ENCODE measurements at places on chromosomes 6 and 20.

- peak; percentile 96 for DNase-seq
Measured at GRCh38 chr20:347640-348484, 951 bp downstream of the NRSN2 start.

- no peak for DNase-seq
Measured at GRCh38 chr20:19381947-19382346, 169.5 kb downstream of the SLC24A3 start.

- DNase-seq, result no peak
Measured at GRCh38 chr20:32834972-32835371, 15.2 kb downstream of the MAPRE1 start.

DNA sequence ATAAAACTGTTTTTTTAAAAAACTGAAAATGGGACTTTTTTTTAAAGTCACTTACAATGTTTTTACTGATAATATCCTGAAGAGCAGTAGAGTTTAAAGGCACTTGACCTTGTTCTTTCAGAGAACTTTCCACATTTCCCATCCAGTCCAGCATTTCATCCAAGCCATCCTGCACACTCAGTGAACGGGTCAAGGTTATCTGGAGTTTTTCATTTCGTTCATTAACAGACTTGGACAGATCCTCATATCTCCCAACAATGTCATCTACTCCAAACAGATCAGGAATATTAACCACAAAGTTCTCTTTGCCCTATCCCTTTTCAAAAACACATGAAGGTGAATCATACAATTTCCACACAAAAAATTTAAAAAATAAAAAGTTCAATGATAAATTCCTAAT is 69.1 kb downstream of the DST start:
- no peak for DNase-seq

GRCh38 chr20:472889-473292 is 10.6 kb upstream of the TBC1D20 start:
- DNase-seq, result no peak

DNA sequence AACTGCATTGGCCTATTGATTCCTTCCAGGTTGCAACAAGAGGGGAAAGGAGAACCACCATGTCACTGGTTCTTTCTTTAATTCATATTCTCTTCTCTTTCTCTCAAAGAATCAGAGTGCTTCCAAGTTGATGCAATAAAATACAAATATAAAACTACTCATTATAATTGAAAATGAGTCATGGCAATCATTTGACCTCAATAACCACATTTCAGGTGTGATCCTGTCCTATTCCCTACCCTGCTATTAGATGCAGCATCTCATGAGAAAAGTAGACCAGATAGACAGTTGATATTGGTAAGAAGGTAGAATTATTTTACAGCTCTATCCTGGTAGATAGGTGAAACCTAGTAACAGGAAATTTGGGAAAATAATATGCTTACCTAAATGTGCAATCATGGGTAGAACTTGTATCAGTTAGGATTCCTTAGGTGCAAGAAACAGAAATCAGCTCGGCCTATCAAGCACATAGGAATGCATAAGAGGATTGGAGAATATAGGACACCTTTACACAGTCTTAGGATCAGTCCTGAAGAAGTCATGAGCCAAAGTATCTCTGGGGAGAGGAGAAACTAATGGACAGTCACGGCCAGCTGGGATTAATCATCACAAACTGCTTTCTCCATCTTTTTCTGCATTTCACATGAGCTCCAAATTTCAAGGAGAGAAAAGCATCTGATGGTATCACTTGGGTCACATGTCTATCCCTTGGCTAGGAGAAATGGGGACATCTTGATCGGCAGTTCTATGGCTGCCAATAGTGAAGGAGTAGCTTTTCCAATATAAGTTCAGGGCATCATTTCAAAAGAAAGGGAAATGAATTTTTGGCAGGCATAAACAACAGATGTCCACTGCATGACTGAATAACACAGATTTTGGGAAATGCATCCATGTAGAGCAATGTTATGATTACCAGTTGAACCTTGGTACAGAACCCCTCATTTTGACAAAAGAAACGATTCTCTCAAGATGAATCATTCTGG is 19.3 kb upstream of the RNF146 start:
- no peak for DNase-seq

GRCh38 chr20:25217161-25218108 is 21.9 kb downstream of the ENTPD6 start:
- DNase-seq, result no peak

DNA sequence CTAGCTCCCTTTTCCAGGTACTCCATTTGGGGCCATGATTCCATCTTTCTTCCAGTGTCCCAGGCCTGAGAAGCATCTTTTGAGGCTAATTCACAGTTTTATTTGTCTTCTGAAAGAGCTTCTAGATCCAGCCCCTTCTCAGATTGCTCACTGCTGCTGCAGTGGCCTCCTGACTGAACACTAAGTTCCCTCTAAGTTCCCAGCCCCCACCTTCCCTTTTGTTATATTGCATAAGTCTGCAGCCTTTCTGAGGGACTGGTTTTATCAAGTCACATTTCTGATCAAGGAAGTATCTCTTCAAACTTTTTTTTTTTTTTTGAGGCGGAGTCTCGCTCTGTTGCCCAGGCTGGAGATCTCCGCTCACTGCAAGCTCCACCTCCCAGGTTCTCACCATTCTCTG is 10.7 kb downstream of the MAPRE1 start:
- peak; percentile 23 for DNase-seq

DNA sequence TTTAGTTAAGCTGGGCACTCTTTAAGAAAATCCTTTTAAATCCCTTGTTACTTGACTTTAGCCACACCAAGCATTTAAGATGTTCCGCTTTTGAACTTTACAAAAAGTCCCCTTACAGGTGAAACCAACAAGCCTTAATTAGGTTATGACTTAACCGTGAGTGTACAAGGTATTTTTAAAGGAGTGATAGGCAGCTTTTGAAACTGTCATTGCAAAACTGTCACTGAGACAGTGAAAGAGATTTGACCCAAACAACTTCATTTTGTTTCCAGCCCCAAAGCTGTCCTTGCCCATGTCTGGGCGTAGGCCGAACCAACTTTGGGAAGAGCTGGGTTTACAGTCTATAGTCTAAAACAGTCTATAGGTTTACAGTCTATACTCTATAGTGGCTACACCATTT is 305.4 kb downstream of the FARS2 start:
- DNase-seq, result no peak

- peak; percentile 57 for DNase-seq
Measured at GRCh38 chr6:106473812-106474211, 113.3 kb downstream of the CRYBG1 start.

GRCh38 chr6:113805811-113806495 is 51.2 kb upstream of the MARCKS start:
- no peak for DNase-seq

GRCh38 chr6:31842053-31842452 is 14.5 kb downstream of the HSPA1B start:
- DNase-seq, result no peak

DNA sequence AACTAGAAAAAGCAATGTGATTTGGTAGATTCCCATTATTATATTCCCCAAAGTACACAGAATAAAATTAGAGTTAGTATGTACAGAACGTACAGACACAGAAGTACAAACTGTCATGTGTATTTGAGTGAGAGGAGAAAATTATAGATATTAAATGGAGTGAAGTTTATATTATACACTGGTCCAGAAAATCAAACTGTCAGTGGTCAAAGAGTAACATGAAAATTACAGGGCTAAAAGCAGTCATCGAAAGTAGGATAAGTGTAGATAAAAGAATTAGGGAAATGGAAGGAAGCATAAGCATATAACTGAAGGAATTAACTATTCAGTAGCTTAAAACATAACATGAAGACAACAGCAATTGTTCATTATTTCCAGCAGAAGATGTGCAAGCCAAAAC is 30.3 kb downstream of the SEL1L2 start:
- DNase-seq, result no peak

- no peak for DNase-seq
Measured at GRCh38 chr6:73639040-73639439, 14.8 kb downstream of the SLC17A5 start.

GRCh38 chr20:15071085-15071808 is 733.8 kb upstream of the FLRT3 start:
- DNase-seq, result peak; percentile 79

- no peak for DNase-seq
Measured at GRCh38 chr6:151761851-151762250, 45.6 kb upstream of the ESR1 start.

DNA sequence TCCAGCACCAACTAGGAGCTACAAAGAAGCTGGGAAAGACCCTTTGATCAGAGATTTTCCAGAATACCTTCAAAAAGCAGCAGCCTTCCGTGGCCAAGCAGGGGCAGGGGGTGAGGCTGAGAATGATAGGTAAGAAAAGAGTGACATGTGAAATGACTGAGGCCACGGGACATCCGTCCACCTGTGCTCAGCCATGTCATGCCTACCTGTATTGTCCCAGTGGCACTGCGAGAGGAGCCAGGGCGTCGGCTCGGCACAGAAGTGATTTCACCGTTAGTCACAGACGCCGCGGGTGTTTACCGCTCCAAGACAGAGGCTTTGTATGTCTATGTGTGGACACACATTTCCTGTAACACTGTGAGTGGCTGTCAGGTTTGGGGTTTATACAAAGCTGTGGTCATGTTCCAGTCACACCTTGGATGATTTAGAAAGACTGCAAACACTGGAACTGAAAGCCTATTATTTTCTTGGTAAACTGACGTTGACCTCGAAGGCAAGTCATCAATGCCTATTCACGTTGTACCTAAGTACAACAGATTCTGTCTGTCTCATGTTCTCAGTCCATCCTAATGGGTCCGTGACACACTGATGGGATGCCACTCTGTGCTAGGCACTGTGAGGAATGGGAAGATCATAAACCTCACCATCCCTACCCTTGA is 32.1 kb upstream of the JAG1 start:
- no peak for DNase-seq

DNA sequence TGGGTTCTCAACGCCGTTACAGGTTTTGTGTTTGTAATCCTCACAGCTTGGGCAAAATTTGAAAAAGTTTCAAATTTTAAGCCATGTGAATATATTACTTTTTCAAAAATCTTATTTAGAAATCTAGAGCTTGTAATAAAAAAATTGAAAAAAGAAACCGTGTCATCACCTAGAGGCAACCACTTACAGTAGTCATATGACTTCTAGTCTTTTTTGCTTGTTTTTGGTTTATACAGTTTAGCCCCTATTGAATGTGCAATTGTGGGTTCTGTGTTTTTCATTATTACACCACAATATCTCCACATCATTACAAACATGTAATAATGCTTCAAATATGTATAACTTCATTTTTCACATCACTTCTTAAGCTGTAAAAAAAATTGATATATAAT is 888 bp downstream of the DYNLRB1 start:
- peak; percentile 1 for DNase-seq

DNA sequence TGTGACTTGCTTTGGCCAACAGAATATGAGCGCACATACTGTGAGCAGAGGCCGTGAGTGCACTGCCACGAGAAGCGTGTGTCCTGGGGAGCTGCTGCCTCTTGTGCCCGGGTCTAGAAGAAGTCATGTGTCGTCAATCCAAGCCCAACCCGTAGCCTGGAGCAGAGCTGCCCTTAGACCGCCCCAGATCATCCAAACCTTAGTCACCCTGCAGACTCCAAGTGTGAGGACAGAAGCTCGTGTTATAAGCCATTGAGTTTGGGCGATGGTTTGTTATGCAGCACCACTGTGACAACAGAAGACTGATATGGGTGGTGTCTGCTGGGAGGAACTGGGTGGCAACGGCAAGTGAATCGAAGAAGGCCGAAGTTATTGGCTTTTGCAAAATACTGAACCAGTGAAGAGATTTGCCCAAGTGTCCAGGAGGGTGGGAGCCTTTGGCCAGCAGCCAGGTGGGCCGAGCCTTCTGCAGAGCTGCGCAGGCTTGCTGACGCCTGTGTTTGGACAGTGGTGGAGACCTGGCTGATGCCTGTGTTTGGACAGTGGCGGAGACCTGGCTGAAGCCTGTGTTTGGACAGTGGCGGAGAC is 101.3 kb upstream of the SULF2 start:
- no peak for DNase-seq

DNA sequence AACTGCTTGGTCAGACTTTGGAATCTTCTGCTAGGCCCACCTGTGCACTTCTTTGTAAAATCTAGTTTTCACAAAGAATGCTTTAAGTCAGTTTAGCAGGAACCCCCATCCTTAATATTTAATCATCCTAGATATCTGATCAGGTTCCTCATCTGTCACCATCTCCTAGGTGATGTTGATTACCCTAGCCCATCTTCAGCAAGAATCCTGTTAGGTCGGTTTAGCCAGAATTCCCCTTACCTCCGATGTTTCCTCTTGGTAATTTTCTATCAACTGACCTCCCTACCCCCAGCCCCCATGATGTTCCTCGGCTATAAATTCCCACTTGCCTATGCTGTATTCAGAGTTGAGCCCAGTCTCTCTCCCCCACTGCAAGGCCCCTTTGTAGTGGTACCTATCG is 2.7 kb upstream of the ZNF341 start:
- DNase-seq, result no peak

GRCh38 chr20:1815502-1816085 is 79.6 kb upstream of the SIRPA start:
- DNase-seq, result no peak

GRCh38 chr20:52142757-52143156 is 48.8 kb downstream of the ZFP64 start:
- no peak for DNase-seq

GRCh38 chr6:157535340-157536222 is 154.6 kb downstream of the ZDHHC14 start:
- DNase-seq, result peak; percentile 41
